ENCODE measurements at places on chromosomes 16 and 17.

- no peak for DNase-seq
Measured at GRCh38 chr17:79826204-79826680, 13.0 kb downstream of the CBX4 start.

DNA sequence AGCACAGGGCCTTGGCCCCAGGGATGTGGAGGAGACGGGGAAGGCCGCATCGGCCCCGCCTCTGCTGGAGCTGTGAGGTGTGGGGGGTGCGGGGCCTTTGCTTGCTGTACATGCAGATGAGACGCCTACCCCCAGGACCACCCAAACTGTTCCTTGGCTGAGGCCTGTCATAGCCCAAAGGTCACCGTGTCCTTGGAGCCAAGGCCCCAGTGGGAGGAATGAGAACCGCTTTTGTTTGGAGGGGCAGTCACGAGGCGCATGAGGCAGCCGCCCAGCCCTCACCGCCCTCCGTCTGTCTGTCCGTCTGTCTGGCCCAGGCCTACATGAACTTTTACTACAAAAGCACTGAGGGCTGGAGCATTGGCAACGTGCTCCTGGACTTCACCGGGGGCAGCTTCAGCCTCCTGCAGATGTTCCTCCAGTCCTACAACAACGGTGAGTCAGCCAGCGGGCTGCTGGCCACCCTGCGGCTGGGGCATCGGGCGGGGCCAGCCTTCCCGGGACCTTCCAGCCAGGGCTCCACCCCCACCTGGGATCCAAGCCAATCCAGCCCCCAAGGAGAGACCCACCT lies 8.8 kb downstream of the TAX1BP3 start:
- DNase-seq, result no peak

DNA sequence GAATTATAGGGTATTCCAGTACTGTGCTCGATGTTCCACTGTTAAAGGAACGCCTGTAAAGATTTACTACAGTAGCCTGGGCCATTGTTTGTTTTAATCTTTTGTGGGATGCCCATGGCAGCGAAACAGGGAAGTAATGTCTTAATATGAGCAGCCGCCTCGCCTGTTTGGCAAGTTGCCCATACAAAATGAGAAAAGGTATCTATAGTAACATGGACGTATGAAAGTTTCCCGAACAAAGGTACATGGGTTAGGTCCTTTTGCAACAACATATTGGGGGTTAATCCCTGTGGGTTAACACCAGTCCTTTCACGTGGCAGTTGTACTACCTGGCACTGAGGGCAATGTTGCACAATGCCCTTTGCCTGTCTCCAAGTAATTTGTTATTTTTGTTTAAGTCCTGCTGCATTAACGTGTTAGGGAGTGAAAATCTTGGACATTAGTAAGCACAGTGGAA lies 21.1 kb upstream of the TMC5 start:
- DNase-seq, result no peak

- no peak for DNase-seq
Measured at GRCh38 chr16:76268824-76269223, 8.4 kb upstream of the CNTNAP4 start.

GRCh38 chr16:66326991-66327513 lies 39.4 kb upstream of the CDH5 start:
- DNase-seq, result no peak

GRCh38 chr17:78534492-78535272 lies 42.5 kb downstream of the DNAH17 start:
- no peak for DNase-seq

DNA sequence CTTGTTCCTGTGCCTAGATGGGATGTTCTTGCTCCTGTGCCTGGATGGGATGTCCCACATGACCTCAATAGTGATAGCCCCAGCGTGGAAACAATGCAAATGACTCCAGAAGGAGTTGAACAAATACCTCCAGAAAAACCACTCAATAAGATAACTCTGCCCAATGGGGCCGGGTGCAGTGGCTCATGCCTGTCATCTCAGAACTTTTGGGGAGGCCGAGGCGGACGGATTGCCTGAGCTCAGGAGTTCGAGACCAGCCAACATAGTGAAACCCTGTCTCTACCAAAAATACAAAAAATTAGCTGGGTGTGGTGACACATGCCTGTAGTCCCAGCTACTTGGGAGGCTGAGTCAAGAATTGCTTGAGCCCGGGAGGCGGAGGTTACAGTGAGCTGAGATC lies 15.2 kb upstream of the LITAF start:
- DNase-seq, result no peak

- DNase-seq, result no peak
Measured at GRCh38 chr16:4142268-4142667, 26.0 kb upstream of the ADCY9 start.

DNA sequence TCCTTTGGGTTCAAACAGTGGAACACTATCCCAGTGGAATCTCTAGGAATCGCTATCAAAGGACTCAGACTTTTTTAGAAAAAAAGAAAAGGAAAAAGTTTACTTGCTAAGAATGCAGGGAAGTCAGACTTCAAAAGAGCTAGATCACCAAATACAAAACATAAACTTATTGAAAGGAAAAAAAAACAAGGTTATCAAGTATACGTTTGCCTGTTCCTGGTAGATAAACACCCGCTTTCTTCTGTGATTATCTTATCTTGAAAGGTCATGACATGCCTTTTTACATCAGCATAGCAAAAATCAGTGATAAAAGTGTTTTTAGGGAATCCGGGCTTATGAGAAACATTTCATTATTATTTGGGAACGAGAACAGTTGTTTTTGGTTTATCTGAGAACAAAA lies 129.3 kb upstream of the TMEM97 start:
- no peak for DNase-seq

DNA sequence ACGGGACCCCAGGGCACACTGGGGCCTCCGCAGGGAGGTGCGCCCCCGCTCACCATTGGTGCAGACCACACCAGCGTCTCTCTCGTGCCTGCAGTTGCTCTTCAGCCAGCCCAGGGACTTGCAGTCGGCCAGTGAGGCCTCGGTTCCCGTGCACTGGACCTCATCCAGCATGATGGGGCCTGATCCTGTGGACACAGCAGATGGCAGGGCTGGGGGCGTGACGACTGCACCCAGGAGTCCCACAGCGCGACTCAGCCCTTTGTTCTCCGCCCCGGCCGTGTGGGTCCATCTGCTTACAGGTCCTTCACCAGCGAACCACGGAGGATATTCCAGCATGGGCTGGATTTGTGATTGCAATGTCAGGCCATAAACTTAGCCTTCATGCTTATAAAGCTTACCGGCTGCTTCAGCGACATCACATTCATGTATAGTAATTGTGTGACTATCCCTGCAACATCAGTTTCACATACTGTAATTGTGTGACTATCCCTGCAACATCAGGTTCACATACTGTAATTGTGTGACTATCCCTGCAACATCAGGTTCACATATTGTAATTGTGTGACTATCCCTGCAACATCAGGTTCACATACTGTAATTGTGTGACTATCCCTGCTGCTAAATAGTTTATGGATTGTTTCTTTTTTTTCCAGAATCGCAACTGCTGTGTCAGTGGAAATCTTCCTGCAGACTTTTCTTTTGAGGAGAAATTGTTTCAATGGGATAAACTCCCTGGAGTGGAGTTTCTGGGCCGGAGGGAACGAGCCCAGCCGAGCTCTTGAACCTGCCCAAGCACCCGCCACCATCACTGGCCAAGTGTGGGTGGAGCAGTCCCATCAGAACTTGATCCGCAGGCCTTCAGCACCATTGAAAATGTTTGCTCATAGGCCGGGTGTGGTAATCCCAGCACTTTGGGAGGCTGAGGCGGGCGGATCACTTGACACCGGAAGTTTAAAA lies 4.8 kb downstream of the LGALS3BP start:
- DNase-seq, result no peak

DNA sequence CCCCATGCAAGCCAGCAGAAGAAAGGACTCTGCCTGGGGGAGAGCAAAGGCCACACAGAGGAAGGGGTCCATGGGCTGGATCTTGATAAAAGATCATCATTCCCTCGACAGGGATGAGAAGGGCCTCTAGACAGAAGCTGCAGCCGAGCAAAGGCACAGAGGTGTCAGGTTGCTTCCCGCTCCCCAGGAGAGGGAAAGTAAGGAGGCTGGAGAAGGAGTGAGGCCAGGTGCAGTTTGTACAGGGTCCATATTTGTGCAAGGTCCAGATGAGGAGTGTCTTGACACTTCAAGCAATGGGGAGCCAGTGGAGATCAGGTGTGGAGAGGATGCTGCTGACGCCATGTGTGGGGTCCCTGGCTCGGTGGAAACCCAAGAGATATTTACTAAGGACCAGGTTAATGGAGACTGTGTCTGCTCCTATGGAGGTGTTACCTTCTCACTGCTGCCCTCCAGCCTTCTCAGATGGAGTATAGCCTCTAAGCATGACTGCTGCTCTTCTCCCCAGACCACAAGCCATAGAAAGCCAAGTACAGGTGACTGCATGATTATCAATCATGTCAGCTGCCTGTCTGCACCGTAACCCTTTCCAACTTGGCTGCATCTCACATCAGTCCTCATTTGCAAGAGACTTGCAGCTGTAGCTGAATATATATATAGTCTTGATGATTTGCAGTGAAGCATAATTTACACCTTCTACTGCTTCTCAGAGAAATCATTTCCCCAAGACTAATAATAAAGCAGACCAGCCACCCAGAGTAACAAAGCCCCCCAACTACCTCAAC lies 21.1 kb downstream of the GAS7 start:
- no peak for DNase-seq

DNA sequence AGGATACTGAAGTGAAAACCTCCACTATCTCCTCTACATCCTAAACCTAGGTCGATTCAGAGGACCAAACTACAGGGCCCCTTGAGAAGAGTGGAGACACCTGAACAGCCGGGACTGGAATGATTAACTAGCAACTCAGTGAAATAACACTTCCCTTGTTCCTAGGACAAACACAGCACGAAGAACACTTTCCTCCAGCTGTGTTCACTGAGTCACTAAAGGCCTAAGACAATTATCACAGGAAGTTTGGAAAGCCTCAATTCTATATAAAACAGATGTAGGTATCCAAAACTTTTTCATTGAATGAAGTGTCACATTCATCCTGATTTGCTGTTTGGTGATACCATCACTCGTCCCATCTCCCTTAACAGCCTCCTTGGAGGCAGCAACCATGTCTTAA lies 15.5 kb upstream of the CUEDC1 start:
- no peak for DNase-seq

Data from stimulated activated CD4-positive, alpha-beta T cell treated with anti-CD3 and anti-CD28 coated beads, Interleukin-1b, Interleukin-23, amount 100 ng/mL, for 4 hours (primary cell).